ENCODE measurements at places on chromosomes 2 and 18.

GRCh38 chr2:73176881-73177644, 25.3 kb upstream of the NOTO start:
- peak; percentile 36 for DNase-seq

DNA sequence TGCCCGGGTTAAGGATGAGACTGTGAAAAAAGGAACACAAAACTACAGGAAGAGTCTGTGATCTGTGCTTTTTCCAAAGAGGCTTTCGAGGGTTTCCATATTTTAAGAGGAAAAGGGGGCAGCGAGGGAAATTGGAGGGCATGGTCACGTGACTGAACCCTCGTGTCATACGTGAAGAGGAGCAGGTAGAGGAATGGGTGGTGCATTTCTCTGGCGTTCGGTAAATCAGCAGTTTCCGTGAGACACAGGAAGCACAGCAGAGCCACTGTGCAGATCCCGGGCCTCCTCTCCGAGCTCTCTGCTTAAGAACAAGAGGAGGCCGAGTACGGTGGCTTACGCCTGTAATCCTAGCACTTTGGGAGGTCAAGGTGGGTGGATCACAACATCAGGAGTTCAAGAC, 219.7 kb downstream of the NDUFA10 start:
- DNase-seq: no peak

DNA sequence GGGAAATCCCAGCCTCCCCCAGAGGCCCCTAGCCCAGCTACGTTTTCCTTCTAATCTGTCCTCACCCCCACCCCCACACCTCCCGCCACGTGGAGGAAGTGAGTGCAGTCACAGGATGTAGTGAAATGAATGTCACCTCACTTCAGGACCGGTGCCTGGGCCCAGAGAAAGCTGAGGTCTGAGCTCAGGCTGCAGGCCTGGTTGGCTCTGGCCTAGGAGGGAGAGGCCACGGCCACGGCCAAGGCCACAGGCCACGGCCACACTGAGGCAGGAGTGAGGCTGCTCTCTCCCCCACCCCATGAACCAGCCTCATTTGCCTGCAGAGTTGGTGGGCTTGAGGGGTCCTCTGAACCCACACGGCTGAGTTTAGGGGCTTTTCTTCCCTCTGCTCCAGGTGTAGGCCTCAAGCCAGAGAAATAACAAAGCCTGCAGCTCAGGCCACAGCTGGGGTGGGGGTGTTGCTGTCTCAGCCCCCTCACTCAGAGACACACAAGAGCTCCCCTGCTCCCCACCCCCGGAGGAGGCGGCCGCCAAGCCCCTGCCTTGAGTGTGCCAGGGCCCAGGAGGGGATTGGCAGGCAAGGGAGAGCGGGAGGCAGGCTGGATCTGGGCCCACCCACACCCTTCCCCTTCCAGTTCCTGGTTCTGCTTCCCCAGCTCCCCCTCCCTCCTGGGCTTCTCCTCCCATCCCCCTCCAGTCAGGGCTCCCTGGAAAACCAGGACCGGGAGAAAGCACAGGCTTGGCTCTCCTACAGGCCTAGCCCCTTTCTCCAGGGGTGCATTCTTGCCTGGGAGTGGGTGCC, 27.0 kb downstream of the DNMT3A start:
- no peak for DNase-seq

GRCh38 chr2:207779523-207779922, 9.8 kb upstream of the FZD5 start:
- DNase-seq: no peak

DNA sequence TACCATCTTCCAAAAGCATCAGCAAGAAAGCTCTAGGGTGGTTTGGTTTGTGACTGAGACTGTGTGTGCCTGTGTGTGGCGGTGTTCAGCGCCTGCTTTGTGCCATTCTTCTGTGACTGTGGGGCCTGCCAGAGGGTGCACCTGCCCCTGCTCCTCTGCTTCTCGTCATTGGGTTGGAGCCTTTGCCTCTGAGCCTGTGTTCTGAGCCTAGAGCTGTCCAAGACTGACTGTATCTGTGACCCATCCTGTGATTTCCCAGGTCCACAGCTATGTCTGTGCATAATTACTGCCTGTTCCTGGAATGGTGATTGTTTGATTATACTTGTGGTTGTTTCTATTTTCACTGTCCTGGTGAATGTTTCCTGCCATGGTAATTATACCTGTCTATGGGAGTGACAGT, 57.1 kb upstream of the KLHL29 start:
- DNase-seq: no peak
